ENCODE measurements at places on chromosomes 12 and 14. TPM values are rescaled to one million over a fixed set of nuclear protein-coding genes. Genes with fewer than 3 reads are reported as not detected.

The KRT73 gene
- not detected for total RNA-seq

The KRT78 gene
- total RNA-seq, result not detected

DNA sequence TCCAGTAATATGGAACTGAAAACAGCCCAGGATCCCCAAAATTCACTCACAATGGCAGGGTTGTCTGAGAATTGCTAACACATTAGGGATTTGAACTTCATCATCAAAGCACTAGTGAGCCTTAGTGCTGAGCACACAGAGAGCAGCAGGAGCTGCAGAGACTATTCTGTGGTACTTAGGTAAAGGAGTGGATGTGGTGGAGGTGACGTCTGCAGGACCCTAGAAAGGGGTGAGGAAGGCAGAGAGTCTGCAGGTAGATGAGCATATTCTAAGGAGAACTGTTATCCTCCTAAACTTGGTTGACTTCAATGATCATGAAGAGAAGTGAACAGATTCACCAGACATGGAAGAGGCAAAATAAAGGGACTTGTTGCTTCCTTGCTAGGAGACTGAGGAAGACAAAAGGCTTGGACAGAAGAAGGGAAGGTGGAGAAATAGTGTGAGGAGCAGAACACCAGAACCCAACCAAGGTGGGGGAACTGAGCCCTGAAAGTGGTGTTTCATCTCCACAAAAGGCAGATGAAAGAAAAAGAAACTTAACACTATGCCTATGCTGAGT lies 1164.0 kb downstream of the TMEM121 start:
- DNase-seq, result no peak

DNA sequence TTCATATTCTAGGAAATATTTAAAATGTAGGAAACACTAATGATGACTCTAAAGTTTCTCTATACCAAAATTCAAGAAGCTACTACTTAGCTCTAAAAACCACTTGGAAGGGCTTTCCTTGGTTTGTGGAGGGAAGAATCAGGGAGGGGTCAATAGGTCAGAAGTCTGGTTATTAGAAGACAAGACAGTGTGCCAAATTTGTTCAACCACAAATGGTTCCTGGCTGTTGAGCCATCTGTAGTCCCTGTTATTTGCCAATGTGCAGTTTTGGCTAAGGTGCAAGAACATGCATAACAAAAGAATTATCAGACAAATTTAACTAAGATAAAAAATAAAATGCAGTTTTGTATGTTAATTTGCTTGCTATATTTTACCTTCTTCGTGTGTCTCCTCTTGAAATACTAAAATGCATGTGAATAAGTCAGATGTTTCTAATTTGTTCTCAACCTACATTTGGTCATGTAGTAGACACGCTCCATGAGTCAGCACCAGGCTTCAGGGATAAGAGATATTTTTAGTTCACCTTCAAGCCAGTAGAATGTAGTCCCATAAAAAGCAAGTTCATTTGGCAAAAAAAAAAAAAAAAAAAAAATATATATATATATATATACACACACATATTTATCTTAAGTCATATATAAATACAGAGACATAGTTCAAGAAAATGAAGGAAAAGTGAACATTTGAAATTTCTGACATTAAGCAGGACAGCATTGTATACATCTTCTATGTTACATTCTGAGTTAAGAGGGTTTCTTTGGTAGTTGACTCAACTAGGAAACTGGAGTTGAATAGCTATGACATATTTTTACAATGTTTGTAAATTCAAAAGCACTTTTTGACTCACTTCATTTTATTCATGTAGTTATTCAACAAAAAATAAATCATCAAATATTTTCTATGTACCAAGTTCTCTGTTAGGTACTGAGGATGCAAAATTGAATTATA lies 123.3 kb downstream of the KCNC2 start:
- DNase-seq, result peak; percentile 35

DNA sequence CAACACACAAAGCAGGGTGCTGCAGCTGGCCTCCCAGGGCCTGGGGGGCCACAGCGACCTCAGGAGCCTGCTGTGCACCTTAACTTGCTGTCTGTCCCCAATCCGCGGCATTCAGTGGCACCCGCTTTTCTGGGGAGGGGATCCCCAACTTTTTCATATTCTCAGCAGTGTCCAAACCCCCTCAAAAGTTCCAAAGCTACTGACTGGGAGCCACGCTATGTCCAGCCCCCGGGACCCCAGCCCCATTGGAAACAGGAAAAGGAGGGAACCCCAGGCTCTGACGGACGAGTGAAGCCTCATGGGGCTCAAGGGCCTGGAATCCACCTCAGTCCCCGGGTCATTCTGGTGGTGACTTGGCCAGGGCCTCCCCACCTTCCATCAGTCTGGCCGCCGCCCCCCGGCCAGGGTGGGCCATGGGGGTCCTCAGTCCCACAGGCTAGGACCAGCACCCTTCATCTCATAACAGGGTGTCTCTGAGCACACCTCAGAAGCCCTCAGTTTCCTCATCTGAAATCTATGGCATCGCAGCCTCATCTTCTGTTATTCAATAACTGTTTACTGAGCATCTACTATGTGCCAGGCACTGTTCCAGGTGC lies 127.3 kb downstream of the NCOR2 start:
- DNase-seq, result no peak

GRCh38 chr14:55152052-55152753 lies 23.2 kb downstream of the LGALS3 start:
- DNase-seq, result no peak

DNA sequence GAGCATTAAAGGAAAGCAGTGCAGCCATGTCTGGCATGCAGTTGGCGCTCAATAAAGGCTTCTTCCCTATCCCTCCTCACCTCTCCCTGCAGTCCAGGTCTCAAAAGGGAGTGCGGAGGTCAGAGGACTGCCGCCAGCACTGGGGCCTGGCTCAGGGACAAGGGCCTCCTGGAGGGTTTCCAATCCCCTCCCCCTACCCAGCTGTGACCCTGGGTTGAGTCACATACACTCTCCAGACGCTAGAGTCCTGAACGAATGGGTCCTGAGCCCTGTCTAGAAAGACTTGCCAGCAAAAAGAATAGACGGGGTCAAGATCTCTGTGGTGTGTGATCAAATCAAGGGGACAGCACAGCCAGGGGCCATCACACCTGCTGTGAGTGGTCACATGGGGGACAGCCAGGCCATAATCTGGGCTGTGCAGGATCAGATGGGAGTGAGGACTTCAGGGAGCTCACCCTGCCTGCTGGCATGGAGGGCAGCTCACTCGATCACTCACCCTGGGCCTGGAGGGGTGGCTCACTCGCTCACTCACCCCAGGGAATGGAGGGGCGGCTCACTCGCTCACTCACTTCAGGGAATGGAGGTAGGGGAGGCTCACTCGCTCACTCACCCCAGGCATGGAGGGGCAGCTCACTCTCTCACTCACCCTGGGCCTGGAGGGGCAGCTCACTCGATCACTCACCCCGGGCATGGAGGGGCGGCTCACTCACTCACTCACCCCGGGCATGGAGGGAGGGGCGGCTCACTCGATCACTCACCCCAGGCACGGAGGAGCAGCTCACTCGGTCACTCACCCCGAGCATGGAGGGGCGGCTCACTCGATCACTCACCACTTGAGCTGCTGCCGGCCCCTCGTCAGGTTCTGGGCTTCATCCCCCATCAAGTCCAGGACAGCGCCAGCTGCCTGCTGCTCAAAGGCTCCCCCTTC lies 12.8 kb downstream of the CFAP73 start:
- DNase-seq, result peak; percentile 17

DNA sequence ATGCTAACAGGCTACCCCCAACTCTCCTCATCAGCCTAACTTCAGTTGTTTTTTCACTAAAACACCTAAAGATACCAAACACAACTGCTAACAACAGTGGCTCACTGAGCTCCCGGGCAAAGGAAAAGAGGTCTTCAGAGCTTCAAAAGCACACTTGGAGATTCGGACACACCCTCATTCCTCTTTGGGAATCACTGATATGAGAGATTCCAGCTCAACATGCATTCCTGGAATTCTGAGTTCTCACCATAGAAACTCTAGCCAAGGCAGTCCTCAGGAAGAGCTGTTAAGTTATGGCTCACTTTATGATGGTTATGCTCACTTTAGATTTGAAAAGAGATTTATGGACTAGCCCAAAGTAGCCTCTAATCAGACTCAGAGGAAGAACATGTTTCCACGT lies 40.1 kb downstream of the STXBP6 start:
- DNase-seq, result no peak

DNA sequence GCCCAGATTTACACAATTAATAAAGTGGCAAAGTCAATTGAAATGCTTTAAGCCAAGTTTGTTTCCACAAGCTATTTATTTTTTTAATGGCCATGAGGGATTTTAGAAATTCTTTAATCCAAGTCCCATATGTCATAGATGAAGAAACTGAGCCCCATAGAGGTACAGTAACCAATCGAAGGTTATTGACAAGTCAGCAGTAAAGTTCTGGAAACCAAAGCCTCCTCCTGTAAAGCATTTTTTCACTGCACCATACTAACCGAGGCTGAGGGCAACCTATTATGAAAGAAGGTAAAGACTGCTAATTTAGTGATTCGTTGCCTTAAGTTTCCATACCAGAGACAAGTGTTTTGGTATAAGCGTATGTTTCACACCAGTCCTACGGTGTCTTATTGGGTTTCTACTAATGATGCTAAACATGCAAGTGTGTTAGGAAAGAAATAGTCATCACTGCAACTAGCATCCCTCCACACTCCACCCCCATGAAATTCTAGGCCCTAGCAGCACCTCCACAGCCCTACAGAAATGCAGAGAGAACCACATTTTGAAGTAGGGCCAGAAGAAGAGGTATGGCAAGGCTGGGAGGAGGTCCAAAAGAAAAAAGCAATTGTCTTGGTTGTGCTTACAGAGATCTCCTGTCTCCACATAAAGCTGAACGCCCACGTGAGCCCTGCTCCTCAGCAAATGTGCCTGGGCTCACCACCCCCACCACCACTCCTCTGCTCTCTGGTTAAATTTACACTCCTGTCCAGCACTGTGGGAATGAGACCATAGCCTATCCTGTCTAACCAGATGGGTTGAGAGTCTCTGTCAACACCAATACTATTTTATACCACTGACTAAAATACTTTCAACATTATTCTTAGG lies 271.1 kb upstream of the G2E3 start:
- DNase-seq, result no peak

DNA sequence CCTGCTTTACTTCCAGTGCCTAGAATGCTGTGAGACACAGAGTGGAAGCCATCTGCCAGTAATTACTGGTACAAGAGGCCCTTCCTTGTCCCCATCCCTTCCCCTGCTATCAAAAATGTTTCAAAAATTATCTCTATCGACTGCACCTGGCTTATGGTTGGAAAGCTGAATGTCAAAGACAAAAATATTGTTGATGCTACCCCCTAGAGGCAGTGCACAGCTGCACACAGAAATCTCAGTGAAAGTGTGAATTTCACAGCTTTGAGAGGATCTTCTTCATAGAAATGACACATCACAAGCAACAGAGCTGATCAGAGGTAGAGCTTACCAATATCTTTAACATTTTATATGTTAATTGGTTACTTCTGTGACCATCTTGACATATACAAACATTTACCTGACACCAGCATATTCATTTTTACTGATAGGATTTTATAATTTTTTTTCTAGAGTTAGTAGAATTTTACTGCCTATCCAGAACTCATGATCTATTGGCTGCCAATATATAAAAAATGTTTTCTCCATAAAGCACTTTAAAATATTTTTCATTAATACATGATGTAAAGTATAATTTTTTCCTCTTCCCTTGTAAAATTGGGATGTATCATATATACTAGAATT lies 138.0 kb downstream of the AACS start:
- DNase-seq, result no peak

DNA sequence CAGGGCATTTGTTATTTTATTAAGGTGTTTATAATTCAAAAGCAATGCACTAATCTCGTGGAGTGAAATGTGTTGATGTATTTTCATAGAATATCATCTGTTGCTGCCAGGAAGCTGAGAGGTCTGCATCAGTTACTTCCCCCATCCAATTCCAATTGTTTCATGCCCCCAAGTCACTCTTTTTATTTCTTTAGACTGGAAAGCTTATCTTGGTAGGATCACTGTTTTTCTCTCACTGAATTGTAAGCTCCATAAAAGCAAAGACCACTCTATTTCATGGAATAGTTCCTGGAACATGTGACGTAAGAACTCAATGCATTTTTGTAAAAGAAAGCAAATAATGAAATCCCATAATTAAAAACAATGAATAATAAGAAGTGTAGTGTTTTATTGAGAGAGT lies 420.2 kb downstream of the TRHDE start:
- DNase-seq, result no peak

GRCh38 chr12:120830966-120831365 lies 73.2 kb downstream of the SPPL3 start:
- no peak for DNase-seq

Data from MG63 (cell line).